Activated CD8-positive, alpha-beta memory T cell treated with anti-CD3 and anti-CD28 coated beads for 4 hours (primary cell): ENCODE measurements at places on chromosomes 12 and 14.

GRCh38 chr12:51480978-51481377, 56.3 kb downstream of the SLC4A8 start:
- no peak for DNase-seq

DNA sequence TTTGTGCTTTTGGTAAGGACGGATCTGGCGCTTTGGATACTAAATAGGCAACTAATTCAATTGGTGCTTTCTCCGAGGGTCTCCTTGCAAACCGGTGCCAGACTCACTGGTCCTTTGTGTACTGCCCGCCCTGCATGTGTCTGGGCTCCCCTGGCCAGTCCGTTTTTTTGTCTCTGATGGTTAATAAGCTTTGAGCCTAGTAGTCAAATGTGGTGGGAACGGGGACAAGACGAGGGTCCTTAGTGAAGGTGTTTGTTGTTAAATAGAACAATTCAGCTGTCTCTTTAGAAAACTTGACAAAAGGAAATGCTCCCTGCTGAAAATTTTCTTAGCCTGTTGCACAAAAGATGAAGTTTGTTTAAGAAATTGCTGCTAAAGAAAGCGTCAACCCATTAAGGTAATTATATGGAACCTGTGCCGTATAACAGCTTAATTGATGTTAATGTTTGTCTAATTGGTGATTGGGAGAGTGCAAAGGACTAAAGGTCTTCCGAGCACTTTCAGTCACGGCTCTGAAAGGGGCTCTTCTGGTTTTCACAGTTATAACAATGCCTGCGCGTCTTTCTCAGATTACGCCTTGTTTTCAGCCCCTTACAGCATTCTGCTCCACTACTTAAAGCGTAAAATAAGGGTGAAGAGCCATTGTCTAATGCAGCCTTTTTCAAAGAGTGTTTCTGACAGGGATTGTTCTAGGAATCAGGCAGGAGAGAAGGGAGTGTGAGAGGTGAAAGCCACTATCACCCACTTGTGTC, 537.4 kb downstream of the PRKD1 start:
- no peak for DNase-seq

DNA sequence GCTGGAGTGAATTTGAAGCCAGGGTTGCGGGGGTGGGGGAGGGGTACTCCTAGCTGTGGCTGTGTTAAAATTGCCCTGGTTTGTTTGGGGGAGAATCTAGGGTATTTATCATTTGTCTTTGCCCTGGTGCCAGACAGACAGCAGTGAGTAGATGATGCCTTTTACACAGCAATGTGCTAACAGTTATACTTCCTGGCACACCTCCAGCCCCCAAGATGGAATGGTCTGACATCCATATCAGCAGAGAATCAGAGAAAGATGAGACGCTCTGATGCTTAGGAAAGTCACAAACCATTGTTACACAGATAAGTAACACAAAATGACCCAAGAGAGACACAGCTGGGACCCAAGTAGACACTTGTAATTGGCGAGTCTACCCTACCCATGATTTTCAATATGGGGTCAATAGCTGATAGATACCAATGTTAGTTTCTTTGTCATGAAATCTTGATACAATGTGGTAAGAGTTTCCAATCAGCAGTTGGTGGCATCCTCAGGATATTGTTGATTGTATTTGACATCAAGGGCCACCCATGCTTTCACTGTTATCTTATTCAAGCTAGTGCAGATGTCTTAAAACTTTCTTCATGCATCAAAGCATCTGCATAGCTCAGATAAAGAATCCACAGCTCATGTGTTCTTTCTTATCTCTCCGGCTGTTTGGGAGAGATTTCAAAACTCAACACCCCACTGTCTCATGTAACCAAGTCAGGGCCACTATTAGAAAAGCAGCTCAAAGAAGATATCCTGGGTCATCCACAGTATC, 2.6 kb upstream of the PRKAB1 start:
- no peak for DNase-seq

DNA sequence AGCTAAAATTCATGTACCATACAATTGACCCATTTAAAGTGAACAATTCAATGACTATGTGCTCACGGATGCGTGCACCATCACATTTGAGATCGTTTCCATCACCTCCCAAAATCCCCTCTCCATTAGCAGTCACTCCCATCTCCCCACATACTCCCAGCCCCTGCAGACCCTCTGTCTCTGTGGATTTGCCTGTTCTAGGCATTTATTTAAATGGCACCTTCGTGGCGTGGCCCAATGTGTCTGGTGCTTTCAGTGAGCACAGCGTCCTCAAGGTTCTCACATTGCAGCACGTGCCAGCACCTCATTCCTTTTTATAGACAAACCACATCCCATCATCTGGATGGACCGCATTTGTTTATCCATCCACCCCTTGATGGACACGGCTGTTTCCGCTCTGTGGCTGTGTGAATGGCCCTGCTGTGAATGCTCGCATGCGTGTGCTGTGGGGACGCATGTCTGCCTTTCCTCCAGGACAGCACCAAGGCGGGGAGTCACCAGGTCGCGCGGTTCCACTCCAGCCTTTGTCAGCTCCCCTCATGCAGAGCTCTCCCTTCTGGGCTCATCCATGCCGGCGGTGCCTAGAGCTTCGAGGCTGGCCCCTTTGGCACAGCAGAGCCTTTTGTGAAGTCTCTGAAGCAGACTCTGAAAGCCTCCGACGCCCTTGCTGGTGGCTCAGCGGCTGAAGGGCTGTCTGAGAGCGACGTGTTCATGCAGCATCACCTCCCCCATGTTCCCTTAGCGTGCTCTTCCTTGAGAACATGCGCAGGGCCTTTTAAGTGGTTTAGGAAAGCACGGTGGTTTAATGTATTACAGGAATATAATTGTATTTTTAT, 184.4 kb downstream of the KIF26A start:
- DNase-seq = no peak

GRCh38 chr12:33967760-33968159, 54.5 kb upstream of the ALG10 start:
- DNase-seq = no peak

- DNase-seq = no peak
These were observed 6.8 kb downstream of the KNTC1 start for GRCh38 chr12:122533856-122534255.
